ENCODE measurements at places on chromosomes 1 and 21.

- DNase-seq = peak; percentile 76
These were observed 1.6 kb downstream of the ADAM15 start for GRCh38 chr1:155052439-155053395.

DNA sequence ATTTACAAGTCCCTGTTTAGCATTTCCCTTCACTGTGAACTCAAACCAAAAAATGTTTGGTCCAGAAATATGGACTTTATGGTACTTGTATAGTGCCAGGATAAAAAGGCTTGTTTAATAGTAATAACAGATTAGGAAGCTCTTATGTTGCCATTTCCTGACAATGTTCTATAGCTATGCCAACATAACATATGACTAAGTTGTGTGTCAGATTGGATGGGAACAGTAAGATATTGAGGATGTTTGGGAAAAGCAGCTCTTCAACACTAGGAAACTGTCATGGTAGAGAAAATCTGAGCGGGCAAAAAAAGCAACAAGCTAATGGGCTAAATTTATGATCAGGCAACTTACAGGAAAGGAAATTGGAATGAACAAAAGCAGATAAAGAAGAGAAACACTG, 287.1 kb upstream of the ADGRL4 start:
- DNase-seq = no peak

GRCh38 chr1:208393416-208393815, 149.2 kb upstream of the PLXNA2 start:
- no peak for DNase-seq

DNA sequence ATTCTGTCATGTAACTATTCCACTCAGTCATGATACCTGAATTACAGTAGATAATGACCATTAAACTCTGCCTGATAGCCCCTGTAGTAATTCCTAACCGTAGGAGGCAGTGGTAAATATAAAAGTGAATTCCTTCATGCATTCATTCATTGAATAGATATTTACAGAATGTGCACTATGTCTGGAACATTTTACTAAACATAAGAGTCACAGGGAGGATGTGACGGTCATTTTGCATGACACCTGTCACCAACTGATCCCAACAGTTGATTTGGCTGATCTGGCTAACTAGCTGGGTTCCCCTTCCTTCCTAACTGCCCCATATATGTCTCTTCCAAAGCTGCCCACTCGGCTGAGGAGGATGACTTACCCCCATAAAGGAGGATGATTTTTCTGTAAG, 2.2 kb upstream of the RNPC3 start:
- DNase-seq = no peak

DNA sequence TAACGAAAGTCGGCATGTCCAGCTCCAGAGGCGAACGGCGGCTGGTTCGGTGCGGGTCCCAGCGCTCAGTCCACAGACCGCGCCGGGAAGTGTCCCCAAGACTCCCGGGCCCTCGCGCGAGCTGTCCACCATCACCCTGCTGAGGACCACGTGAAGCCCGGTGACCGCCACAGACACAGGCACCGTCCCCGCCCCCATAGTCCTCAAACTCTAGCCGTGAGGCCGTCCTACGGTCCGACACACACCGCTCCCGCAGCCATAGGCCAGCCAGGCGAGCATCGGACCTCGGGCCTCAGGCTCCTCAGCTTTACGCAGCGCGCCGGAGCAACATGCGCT, 535 bp downstream of the SETD4 start:
- peak; percentile 46 for DNase-seq

GRCh38 chr21:43657355-43658087, 1.8 kb downstream of the HSF2BP start:
- peak; percentile 67 for DNase-seq

DNA sequence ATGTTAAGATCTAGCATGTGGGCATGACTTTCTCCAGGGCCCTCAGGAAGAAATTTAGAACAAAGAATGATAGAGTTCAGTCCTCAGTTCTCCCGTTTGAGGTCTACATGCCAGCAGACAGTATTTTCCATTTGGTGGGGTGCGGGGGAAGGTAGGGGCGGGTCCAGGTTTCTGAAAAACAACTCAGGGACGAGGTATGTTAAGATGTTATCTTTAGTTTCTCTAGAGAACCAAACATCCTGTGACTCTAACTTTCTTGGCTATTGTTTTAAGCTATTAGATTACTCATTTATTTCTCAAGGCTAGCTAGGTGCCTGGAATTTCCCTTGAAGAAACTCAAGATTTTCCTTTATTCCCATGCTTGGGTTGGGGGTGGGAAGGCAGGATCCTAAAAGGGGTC, 42.3 kb upstream of the SYT14 start:
- DNase-seq = no peak

DNA sequence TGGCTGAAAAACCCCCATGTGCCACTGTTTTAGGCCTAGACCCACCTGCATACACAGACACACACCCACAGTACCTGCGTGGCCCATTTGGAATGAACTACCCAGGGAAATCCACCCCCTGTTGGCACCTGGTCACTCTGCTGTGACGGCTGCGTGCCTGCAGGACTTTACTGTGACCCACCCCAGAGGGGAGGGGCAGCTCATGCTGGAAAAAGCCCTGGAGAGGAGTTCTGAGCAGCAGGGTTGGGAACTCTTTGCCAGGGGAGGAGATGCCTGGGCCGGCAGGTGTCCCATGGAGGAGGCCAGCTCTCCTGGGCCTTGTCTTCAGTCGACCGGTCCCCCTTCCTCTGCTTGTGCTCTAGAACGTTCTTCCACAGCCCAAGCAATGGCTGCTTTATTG, 87.3 kb upstream of the CSF3R start:
- no peak for DNase-seq

DNA sequence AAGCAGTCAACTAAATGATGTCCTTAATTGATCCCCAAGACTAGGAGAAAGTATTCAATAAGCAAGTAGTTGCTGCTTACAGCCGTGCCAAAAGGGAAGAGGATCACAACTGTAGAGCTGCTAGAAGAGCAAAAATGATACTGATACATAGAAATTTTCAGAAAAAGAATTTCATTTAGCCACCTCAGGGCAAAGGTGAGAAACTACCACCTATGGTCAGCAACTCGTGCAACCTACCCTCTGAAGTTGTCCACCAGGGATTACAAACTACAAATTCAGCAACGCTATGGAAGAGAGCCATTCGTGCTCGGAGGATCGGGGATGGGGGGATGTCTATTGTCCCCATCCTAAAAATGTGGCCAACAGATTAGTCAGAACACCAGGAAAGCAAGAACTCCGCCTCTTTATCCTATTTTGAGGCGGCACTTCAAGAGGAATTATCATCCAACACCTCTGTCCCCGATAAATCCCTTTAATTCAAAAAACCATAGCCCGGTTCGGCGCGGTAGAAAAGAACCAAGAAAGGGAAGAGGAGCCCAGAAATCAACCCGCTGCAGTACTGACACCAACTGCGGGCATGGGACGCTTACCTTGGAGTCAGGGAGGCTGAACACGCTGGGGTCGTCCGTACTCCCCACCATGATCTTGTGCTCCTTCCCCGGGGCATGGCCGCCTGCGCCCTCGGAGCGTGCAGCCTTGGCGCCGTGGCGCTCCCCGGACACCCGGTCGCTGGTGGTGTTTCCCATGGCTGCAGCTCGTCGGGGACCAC, 687 bp downstream of the PRKAB2 start:
- DNase-seq = no peak
